ENCODE measurements at places on chromosomes 12 and 14. TPM values are rescaled to one million over a fixed set of nuclear protein-coding genes. Genes with fewer than 3 reads are reported as not detected.

Gene OTOGL
- 0.10 TPM for polyA plus RNA-seq

- DNase-seq, result no peak
Observed at GRCh38 chr14:69992564-69992963, 113.3 kb downstream of the SMOC1 start.

DNA sequence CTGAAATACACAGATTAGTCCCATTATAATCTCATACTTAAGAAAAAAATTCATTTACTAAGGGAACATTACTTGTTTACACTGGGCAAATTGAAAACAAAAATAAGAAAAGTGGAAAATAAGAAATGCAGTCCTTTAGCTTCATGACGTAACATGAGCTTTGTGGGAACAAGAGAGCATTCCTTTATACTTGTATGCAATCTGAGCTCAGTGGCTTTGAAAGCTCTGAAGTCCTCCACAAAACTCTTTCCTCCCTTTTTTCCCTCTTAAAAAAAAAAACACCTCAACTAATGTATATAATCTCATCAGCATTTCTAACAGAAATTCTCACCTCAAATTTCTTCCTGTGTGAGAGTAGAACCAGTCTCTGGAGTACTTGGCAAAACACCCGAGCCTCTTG lies 76.9 kb upstream of the OTX2 start:
- no peak for DNase-seq

DNA sequence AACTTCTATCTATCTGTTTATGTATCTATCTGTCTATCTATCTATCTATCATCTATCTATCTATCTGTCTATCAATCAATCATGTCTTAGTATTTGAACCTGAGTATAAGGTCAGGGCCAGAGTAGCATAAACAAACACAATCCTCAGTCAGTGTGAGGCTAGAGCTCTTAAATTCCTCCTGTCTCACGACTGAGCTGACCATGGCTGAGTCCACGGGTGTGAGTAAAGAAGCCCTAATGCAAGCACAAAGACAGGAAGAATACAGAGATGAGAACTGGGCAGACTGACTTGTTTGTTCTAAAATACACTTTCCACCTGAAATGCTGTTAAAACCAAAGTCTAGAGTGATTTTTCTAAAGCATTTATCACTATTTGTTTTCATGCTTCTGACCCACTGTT lies 47.2 kb upstream of the STXBP6 start:
- DNase-seq, result no peak

DNA sequence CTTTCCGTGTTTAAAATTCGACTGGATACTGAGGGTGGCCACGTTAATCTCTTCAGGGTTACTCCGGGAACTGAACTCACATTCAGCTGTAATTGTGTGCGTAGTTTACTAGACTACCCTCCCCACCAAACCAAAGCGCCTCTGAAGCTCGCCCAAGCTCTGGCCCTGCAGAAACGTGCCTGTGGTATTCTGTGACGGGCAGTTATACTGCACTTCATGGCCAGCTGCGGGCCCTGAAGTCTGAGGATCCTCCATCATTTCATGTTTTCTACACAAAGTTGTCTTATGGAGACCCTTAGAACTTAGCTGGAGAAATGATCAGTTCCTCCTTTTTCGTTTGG lies 688 bp downstream of the ZNF26 start:
- no peak for DNase-seq

- no peak for DNase-seq
Observed at GRCh38 chr14:75283833-75284563, 5.4 kb downstream of the FOS start.

GRCh38 chr14:59377991-59378601 lies 87.1 kb downstream of the GPR135 start:
- no peak for DNase-seq

- DNase-seq, result no peak
Observed at GRCh38 chr14:35331605-35332516, 39.7 kb downstream of the PSMA6 start.

All from BJ (cell line).